ENCODE measurements at places on chromosomes 3 and 15. TPM values are rescaled to one million over a fixed set of nuclear protein-coding genes. Genes with fewer than 3 reads are reported as not detected.

Gene BOC
- total RNA-seq, result 65.5 TPM

Gene CLEC3B
- 18.3 TPM for total RNA-seq

Gene CHST13
- total RNA-seq, result not detected

Gene MST1
- 2.2 TPM for total RNA-seq

Gene FANCD2OS
- 1.7 TPM for total RNA-seq

Gene LTK
- 4.3 TPM for total RNA-seq

Measured in umbilical cord (tissue), 2 donors.